RWPE1 (cell line): ENCODE measurements at places on chromosomes 11 and 22.

DNA sequence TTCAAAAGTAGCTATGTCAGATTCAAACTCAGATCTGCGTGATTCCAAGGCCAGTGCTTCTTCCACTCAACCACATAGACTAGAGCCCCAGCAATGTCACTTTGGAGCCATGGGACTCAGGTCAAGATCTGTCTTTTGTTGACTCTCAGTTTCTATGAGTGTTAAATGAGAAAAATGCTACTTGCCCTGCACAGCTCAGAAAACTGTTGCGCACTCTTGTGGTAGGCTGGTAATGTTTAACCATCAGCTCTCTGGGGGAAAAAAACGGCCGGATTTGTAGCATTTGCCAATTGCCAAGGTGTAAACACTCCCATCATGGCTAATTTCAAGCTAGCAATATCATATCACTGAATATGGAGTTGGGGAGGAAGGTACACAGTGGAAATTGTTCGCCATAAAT, 328.1 kb upstream of the SYN3 start:
- DNase-seq, result no peak

GRCh38 chr11:112581747-112582146, 321.1 kb upstream of the PLET1 start:
- no peak for DNase-seq

- DNase-seq, result peak; percentile 78
These were observed 26.4 kb upstream of the PPFIA1 start for GRCh38 chr11:70243912-70244652.

DNA sequence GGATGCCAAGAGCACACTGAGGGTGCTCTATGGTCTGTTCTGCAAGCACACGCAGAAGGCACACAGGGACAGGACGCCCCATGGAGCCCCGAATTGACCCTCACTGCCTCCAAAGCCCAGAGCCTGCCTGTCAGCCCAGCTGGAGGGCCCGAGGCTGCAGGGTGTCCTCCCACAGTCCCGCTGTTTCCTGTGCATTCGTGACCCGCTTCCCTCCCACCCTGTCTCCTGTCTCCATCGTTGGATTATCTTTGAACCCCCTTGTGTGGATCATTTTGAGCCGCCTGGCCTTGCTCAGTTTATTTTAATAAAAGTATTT, 25.6 kb downstream of the PARVG start:
- no peak for DNase-seq

GRCh38 chr11:117613521-117613920, 183.5 kb downstream of the DSCAML1 start:
- no peak for DNase-seq

- DNase-seq, result no peak
These were observed 40.3 kb downstream of the CSNK2A3 start for GRCh38 chr11:11312738-11313137.

GRCh38 chr11:75644946-75645345, 23.9 kb downstream of the MAP6 start:
- DNase-seq, result no peak

GRCh38 chr11:5036669-5037068, 9.7 kb upstream of the OR52J3 start:
- no peak for DNase-seq

- no peak for DNase-seq
These were observed 317.3 kb upstream of the ANO3 start for GRCh38 chr11:26014456-26015115.

DNA sequence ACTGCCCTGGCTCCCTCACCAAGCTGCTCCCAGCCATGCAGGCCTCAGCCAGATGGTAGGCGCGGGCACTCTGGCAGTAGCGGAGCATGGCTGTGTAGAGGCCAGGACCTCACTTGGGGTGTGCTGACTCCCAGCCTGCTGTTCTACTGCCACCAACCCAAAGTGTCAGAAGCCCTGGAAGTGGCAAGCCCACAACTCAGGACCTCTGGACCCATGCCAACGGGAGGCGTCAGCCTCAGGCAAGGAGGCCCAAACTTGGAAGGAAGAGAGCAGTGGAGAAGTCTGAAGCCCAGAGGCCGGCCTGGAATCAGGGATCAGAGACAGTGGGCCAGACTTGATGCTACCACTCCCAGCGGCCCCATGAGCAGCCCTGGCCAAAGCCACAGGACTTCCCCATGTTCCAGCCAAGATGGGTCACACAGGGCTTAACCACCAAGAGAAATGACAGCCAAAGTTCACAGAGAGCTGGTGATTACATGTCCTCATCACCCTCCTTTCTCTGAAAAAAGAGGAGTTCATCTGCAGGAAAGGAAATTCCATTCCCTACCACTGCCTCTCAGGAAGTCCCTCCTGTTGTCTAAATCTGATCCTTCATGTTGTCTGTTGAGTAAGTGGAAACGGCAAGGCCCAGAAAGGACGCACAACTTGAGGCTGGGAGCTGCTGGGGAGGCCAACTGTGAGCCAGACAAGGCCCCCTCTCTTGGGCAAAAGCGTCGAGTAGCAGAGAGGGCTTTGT, 4.4 kb downstream of the ARRB1 start:
- DNase-seq, result no peak

DNA sequence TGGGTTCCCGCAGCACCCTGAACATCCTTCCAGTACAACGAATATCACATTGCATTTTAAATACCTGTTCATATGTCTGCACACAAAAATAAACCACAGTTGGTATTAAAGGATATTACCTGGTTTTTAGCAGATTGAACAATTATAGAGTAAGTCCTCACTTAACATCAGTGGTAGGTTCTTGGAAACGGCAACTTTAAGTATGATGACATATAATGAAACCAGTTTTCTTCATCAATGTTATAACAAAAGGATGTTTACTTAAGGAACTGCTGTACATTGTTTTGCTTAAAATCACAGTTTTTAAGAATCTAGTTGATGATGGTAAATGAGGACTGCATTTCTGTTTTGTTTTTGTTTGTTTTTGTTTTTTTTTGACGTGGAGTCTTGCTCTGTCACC, 28.0 kb downstream of the TRIM66 start:
- DNase-seq, result no peak

- peak; percentile 13 for DNase-seq
These were observed 98.5 kb upstream of the CSNK2A3 start for GRCh38 chr11:11451501-11452005.

DNA sequence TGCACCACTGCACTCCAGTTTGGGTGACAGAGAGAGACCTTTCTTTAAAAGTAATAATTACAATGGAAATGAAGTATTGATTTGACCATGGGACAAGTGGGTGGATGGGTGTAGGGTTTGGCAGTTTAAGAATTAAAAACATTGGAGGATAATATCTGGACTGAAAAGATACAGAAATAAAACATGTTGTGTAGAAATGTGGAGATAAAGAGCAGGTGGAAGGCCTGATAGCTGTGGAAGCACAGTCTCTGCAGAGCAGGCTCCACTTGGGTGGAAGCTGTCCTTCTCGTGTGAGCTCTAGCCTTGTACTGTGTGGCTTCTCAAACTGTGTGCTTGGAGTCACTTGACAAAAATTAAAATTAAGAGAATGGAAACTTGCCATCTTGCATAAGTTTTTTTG, 25.6 kb downstream of the APLP2 start:
- DNase-seq, result no peak

DNA sequence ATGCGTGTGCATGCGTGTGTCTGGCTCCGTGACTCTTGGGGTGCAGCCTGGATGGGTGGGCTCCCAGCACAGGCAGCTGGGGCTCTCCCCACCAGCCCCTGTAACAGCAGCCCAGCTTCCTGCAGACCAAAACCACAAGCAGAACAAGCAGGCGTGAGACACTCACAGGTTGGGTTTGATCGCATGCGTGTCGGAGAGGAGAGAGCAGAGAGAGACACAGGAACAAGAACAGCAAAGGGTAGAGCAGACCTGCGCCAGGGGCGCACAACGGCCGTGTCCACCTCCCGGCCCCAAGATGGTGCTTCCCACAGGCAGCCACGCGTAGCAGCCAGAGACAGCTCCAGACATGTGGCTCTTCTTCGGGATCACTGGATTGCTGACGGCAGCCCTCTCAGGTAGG, at the start of gene CD6:
Gene CD6 (plus strand): TSS at position 161 of the 400 bp plus-strand sequence. CDS start 186 bp downstream, at position 347.
- DNase-seq, result no peak

GRCh38 chr11:122523846-122524805, 131.4 kb upstream of the UBASH3B start:
- no peak for DNase-seq

GRCh38 chr22:48210198-48210580, 1447.7 kb downstream of the TBC1D22A start:
- DNase-seq, result no peak

DNA sequence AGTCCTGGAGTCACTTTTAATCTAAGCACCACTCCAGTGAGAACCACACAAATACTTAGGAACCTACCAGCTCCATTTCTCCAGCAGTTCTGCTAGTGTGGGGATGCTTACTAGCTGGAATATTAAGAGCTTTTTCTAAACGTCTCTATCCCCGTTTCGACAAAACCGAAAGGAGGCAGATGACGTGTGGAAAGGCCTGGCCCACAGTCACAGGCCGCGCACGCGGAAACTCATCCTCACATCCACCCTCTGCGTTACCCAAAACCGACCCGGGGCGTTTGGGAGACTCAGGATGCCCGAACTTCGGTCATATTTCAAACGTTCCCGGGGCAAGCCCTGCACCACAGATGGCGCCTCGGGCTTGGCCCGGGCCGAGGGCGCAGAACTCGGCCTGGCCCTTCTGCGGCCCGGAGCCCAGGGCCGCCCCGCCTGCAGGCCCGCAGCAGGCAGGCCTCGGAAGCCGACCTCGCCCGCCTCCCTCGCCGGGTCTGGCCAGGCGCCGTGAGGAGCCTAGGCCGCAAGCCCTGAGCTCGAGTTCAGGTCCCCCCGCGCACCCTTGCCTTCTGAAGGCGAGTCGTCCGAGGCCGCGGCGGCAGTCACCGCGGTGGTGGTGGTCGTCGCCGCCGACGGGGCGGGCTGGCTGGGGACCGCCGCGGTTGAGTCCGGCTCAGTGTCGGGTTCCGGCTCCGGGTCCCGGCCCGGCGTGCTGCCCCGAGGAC, 473 bp downstream of the FNBP4 start:
- DNase-seq, result peak; percentile 27

DNA sequence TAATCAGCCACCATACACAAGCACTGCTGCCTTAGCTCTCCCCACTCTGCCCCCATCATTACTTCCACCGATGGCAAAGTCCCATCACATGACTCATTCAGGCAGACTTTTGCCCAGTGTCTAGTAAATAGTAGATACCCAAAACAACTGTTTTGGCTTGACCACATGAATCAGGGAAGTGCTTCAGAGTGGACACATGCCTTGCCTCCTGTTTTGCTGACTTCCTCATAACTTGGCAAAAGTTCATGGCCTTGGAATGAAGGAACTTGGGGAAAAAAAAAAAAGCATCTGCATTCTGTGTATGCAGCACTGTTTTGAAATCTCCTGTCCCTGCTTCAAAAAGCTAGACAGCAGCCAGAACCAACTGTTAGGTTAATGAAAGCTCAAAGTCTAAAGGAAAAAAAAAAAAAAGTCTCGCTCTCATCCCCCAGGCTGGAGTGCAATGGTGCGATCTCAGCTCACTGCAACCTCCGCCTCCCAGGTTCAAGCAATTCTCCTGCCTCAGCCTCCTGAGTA, 335.3 kb downstream of the FAM181B start:
- no peak for DNase-seq

DNA sequence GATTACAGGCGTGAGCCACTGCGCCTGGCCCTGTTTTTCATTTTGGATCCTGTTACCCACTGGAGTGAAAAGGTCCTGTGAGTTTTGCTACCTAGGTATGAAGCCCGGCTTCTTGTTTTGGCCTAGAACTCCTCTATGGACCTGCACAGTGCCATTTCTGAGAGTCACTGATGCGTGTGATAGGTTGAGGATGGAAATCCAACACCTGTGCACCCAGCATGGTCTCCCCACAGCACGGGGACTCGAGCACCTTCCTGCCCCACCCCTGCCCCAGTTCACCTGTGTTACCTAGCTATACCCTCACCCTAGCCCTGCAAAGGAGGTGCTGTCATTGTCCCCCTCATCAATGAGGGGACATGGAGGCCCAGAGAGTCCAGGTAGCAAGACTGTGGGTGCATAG, 5.1 kb downstream of the FBLN1 start:
- DNase-seq, result no peak

- no peak for DNase-seq
These were observed 1.4 kb downstream of the CLDN5 start for GRCh38 chr22:19522881-19523239.

GRCh38 chr11:82711648-82712047, 22.0 kb downstream of the FAM181B start:
- no peak for DNase-seq

- DNase-seq, result peak; percentile 57
These were observed 34.1 kb downstream of the CHRDL2 start for GRCh38 chr11:74696939-74697675.

DNA sequence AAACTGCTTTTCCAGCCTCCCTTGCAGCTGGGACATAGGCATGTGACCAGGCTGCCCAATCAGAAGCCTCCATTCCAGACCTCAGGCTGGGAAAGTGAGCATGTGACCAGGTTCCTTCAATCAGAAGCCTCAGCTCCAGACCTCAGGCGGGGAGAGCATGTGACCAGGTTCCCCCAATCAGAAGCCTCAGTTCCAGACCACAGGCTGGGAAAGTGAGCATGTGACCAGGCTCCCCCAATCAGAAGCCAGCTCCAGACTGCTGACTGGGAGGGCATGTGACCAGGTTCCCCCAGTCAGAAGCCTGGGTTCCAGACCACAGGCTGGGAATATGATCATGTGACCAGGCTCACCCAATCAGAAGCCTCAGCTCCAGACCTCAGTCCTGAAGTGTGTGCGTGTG, 11.7 kb upstream of the IL2RB start:
- DNase-seq, result no peak

GRCh38 chr22:46638601-46639431, 18.6 kb downstream of the GRAMD4 start:
- DNase-seq, result no peak
